Stimulated activated CD8-positive, alpha-beta memory T cell treated with anti-CD3 and anti-CD28 coated beads, Interleukin-15, amount 100 ng/mL, for 48 hours (primary cell): ENCODE measurements at places on chromosomes 13 and 19.

DNA sequence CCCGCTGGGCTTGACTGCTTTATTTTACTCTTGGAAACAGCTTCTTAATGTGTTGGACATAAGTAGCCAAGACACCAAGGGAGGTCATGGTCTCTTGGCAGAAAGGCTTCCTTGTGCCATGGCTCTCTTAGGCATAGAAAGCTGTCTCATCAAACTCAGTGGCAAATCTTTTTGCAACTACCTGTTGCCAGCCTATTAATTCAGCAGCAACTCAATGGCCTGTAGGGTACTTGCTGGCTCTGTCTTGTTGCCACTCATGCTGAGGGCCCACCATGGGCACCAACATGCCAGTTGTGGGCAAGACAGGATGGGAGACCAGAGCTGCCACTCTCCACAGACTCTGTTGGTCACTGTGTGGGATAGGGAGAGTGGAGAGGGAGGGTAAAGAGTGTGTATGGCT is 1209.4 kb downstream of the UQCRFS1 start:
- DNase-seq = no peak

DNA sequence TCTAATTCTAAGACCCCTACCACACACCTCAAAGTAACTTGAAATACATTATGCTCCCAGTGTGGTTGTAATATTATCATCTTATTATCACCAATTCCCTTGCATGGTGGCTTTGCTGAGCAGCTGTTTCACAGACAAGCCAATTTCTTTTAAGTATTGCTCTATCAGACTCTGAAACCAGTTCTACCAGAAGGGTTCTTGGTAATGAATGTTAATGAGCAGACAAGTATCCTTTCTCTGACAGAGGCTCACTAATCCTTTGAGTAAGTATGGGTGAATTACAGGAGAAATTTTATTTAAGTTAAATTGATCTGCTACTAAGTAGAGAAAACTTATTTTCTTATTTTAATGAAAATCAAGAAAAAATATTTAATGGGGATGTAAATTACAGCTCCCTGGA is 326.0 kb downstream of the GPC6 start:
- DNase-seq = no peak

GRCh38 chr19:16170134-16170533 is 3.2 kb downstream of the CIB3 start:
- DNase-seq = no peak

DNA sequence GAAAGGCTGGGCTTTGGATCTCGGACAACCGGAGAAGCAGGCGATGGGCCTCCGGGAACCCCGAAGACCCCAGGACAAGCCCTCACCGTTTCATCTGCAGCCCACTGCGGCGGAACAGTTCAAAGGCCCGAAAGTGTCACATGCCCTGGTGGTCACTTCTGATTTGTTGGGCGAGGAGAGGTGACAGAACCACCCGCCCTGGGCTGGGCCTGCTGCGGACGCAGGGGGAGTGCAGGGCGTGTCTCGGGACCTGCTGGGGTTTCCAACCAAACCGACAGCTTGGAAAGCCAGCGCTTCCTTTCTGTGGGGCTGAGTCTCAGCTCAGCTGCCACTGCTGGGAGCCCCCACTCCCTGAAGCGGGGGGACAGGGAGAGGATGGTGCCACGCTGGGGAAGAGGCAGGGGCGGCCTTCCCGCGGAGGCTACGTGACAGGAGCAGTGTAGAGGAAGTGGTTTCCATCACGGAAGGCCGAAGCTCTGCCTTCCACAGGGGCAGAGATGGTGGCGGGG is 22.8 kb upstream of the ZBTB7A start:
- DNase-seq = peak; percentile 63

GRCh38 chr19:5288347-5288739 is 52.3 kb downstream of the PTPRS start:
- DNase-seq = no peak

DNA sequence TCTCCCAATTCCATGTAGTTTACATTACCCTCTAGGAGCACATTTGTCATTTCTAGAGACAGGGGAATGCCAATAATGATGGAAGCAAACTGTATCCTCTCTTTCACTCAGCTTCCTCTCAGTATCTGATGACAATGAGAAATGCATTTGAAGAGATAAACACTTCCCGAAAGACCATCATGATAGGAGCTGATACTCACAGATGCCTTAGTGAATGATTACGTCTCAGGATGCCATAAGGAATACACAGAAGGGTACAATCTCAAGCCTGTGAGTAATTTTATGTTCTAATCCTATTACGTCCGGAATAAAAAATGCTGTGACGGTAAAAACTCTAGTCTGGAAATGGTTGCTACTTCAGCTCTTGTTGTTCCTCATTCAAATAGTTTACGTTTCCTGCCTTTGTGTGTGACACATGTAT is 663.8 kb upstream of the MIR17HG start:
- DNase-seq = no peak

DNA sequence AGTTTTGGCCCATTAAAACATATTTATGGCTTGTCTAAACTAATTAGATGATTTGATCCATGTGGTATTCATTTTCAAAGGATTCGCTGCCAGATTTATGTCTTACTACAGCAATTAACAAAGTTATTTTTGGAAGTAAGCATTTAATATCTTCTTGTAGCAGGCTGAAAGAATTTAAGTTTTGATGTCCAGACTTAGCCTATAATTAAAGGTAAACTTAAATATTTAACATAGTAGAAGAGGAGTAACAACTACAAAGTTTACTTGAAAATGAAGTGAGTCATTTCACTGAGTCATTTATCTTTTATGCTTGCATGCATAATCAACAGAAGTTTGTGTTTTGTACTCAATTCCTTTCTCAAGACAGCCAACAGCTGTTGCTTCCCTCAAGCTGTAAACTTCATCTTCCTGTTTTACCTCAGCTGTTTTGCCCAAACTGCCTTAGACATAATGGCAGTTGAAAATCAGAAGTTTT is 58.1 kb downstream of the EDNRB start:
- DNase-seq = no peak

- DNase-seq = no peak
Observed at GRCh38 chr13:50284540-50284939, 269.3 kb downstream of the KCNRG start.

GRCh38 chr13:19155321-19155861 is 26.2 kb downstream of the TUBA3C start:
- no peak for DNase-seq

- no peak for DNase-seq
Observed at GRCh38 chr13:77079902-77080413, 53.0 kb upstream of the FBXL3 start.

GRCh38 chr13:31409678-31410356 is 210.0 kb downstream of the B3GLCT start:
- no peak for DNase-seq

DNA sequence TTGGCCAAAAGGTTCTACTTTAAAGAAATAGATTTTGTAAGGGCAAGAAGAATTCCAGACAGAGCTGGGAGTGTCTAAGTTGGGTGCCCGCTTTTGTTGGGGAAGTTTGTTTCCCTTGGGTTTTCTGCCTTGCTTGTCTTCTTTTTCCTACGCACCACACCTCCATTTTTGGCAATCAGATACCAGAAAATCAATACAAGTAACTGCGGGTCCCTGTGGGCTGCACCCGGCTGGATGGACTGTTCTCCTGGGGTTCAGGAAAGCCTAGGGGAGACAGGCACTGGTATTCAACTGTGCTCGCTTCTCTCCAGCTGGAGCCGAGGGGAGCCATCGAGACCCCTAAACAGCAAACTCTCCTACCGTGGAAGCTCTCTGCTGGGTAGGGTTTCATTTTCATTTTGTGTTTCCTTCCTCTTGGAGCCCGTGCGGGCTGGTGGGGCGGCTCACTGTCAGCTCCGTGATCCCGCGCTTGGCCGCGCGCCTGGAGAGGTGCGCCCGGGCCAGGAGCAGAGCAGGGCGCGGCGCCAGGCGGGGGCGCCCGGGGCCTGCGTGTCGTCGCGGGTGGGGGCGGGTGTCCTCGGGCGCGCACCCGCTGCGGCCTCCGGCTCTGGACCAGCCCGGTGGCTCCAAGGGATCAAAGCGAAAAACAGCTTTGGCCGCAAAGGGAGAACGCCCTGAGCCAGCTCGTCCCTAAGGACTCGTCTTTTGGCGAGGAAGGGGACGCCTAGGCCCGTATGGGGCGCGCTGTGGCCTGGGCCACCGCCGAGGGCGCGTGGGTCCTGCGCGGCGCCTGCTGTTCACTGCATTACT is 347.2 kb downstream of the ZNF536 start:
- DNase-seq = no peak

DNA sequence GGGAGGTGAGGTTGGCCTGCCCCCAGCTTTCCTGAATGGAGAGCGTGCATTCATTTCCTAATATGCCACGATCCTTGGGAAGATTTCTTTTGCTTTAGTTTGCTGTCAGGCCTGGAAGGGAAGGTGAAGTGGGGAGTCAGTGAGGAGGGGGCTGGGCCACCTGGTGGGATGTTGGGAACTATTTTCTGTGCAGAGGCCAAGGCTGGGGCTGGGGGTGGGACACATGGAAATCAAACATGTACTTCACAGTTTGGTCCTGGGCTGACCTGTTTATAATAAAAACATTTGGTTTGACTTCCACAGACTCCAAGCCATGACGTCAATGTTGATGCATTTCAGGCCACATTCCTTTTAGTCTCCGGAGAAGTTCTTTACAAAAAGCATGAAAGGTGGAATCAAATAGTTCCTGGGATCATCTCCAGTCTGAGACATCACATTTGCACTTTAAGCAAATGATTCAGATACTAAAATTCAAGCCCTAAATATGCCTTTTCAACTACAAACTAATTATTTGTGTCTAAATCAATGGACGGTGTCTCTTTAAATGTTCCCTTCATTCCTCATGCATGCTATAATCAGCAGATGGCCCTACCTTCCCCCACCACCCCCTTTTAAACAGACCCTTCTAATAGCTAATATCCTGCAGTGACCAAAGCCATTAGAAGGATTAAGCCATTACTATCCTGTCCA is 41.5 kb upstream of the MEDAG start:
- no peak for DNase-seq

DNA sequence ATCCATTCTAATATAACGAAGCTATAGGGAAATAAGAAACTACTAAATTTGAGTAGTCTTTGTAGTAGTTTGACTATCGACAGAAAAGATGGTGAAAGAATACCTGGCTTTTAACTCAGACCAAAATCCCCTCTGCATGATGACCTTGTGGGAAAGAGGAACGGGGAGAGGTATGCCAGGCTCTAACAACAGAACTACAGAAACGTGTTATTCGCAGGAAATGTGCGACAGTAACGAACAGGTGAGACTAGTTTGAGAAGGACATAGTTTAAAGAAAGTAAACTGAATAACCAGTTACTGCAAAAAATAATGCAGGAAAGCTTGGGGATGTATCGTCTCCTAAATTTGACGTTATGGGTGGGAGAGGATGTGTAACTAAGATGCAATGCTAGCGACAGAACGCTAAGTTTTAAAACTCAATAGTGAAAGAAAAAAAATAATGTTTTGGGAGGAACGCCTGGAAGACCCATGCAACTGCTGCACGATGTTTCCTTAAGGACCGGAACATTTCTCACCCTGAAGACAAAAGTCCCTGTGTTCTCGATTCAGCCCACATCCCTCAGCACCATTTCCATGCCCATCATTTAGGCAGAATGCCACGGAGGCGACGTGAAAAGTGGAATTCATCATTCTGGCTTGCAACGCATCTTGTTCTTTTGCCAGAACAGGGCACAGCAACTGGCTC is 1.6 kb upstream of the RAP2A start:
- no peak for DNase-seq

GRCh38 chr19:54418030-54418929 is 3.0 kb downstream of the TTYH1 start:
- DNase-seq = no peak

- DNase-seq = no peak
Observed at GRCh38 chr13:99297331-99297730, 9.9 kb downstream of the GPR183 start.

DNA sequence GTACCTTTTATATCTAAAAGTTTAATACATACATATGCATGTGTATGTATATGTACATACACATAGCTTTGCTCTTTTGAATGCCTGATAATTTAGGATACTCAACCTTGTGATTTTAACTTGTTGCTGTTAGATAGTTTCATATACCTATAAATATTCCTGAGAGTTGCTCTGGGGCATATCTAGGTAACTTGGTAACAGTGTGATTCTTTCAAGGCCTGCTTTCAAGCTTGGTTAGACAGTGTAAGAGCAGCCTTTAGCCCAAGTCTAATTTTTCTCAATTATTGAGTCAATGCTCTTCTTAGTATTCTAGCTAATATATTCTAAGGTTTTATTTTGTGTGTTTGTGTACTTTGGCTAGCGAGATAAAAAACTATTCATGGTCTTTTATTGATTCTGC is 762.1 kb upstream of the MIR17HG start:
- no peak for DNase-seq

- DNase-seq = no peak
Observed at GRCh38 chr13:26051231-26051656, 572 bp downstream of the SHISA2 start.

DNA sequence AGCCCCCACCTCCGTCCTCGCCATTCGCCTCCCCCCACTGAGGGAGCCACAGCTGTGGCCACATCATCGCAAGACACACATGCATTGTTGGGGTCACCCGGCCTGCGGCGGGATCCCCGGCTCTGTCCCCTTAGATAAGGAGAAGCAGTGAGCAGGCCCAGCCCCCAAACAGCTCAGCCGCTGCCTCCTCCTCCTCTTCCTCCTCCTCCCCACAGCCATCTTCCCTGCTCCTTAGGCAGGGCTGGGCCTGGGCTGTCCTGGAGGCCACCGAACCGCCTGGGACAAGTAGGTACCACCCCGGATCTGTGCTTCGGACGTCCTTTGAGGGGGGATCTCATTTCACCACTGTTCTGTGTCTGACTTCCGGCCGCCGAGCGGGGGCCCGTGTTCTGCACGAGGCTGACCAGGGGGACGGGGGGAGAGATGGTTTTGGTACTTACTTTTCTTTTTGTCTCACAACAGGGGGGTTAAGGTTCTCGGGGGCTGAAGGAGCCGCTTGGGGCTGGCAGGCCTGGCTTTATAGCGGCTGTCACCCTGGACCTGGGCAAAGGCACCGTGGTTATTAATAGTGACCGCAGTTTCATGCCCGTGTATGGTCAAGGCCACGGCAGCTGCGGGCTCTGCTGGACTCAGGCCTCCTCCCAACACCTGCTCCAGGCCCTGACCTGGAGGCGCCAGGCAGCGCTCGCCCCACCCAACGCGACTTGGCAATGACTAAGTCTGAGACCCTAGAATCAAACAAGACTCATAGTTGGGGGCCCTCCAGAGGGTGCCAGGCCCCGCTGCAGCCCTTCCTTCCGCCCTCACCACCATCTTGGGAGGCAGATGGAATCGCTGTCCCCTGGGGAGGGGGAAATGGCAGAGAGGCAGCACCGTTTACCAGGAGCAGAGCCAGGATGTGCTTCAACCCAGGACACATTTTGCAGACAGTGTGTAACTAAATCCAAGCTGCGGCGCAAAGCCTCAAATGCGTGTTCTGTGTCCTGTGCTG is 18.3 kb downstream of the NMRK2 start:
- DNase-seq = no peak

- DNase-seq = no peak
Observed at GRCh38 chr13:82687884-82688283, 1194.4 kb downstream of the SLITRK1 start.
